ENCODE measurements at places on chromosomes 4 and X.
A peak's percentile ranks its signal among the peaks of the same experiment; 100 is the strongest.

DNA sequence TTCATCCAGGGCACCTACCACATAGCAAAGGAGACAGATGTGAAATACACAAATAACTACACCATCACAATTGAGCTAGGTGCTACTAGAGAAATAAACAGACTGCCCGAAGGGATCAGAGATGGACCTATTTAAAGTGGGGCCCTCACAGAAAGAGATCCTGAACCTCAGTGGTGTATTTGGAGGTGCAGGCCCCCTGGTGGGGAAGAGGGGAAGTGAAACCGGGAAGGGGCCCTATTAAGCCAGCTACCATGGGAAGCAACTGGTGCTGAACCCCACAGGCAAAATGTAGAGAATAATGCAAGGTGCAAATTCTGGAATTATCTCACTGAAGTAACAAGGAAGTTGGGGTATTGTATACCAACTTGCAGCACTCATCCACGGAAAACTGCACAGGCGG lies 78.6 kb upstream of the FAM9A start:
- DNase-seq: peak; percentile 29

- DNase-seq: no peak
Measured at GRCh38 chr4:140603286-140603685, 34.5 kb upstream of the UCP1 start.

DNA sequence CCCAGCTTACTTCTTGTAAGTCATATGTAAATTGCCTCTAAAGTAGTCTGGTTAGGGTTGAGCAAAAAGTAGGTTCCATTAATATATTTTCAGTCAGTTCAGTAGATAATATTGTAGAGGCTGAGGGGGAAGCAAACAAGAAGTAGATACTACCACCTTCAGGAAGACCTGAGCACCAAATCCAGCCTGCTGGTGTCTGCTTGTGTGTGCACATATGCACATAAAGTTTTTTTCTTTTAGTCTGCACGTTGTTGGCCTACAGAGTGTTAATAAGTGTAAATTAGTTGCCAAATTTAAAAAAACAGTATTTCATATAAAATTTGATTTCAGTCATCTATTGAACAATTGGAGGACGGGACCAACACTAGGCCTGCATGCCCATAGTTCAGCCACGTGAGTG lies 76.7 kb downstream of the CCKAR start:
- DNase-seq: no peak

DNA sequence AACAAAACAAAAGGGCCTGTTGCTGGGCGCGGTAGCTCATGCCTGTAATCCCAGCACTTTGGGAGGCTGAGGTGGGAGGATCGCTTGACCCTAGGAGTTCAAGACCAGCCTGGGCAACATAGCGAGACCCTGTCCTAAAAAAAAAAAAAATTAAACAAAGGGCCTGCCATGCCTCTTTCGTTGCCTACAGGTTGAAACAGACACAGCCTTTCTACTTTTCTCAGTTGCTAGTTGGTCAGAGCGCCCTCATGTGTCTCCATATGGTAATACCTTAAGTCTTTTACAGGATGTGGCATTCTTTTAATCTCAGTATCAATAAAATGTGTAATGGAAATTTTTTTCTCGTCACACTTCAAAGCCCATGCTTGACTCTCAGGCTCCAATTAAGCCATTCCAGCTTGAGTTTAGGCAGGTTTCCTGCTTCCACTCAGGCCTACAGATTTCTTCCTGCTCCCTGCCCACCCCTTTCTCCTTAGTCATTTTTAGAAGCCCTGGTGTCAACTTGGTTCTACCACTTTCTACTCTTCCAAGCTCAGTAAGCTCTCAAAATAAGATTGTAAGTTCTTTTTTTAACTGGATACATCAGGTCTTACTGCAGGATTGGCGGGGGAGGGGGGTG lies 4.6 kb upstream of the SOWAHD start:
- DNase-seq: peak; percentile 61

GRCh38 chr4:72846280-72847111 lies 223.0 kb downstream of the COX18 start:
- DNase-seq: no peak

- no peak for DNase-seq
Measured at GRCh38 chrX:131394384-131394783, 105.3 kb upstream of the IGSF1 start.

- no peak for DNase-seq
Measured at GRCh38 chr4:13471400-13471799, 12.7 kb downstream of the RAB28 start.

DNA sequence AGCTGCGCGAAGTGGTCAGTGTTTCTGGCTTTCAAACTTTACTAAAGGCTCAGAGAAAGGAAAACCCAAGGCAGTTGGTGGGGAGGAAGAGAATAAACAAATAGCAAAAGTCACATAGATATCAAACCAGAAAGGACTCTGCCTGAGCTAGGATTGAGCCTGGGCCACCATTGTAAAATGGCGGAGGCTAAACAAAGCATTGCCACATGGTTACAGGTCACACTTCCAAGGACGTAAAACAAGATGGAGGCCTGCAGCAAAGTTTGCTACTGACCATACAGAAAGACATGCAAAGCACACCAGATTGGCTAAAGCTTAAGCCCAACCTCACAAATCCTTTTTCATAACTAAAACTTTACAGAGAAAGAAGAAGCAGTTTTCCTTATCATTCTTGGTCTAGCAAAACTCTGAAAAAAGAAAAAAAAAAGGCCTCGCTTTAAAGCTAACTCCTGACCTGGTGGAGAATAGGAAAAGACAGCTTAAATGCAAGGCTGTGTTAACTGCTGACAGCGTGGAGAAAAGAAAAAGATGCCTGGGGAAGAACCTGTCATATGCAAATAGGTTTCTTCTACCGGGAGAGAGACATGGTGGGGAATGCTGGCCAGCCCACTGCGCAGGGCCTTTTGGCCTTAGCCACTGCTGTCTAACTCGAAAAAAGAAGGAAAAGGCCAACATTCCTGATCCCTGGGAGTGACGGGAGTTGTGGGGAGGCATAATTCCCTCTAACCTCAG lies 81.8 kb upstream of the SMARCA5 start:
- no peak for DNase-seq

DNA sequence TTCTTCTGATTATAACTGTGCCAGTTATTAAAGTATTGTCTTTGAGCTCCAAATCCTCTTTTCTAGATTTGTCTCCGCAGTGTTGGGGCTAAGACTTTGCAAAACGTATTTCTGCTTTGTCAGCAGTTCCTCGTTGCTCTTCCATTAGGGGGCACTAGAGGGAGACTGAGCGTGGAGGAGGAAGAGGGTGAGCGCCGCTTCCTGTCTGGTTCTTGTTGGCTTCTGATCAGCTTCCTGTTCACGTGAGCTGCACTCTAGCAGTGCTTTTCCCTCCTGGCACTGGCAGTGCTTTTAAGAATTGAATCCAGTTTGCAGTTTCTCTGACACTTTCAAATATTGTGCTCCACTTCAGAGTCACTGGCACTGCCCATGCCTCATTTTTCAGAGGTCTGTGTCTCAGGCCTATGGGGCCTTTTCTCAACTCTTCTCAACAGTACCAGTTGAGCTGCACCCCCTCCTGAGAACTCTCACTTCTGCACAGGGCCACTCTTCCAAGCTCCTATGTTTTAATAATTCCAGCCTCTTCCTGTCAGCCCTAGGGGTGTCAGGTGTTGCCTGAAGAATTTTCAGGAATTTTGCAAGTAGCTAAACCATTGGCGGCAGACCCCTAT lies 54.4 kb upstream of the LCORL start:
- peak; percentile 18 for DNase-seq

DNA sequence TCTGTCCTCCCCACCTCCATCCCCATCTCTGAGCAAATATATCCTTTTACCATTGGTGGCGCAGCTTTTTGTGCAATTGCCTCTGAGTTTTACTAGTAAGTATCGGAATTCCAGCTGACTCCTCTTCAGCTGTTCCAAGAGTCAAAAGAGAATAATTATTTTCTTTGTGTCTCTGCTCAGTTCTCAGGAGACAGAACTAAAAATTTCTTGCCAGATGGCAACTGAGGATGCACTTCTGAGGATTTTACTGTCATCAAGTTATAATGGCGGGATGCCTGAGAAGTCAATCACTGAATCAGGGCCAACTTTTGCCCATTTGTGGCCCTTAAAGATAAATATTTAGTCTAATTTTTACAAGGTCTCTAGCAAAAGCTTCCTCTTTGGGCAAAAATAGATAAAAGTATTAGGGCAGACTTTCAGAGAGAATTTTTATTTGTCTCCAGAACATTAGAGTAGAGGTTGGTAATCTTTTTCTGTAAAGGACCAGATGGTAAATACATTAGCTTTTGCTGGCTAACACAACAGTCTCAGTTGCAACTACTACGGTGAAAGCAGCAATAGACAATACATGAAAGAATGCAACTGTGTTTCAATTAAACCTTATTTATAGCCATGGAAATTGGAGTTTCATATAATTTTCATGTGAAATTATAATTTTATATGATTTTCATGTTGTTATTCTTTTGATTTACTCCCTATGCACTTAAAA lies 15.6 kb upstream of the ADGRA3 start:
- no peak for DNase-seq

GRCh38 chrX:118983513-118983912 lies 9.1 kb downstream of the LONRF3 start:
- no peak for DNase-seq

DNA sequence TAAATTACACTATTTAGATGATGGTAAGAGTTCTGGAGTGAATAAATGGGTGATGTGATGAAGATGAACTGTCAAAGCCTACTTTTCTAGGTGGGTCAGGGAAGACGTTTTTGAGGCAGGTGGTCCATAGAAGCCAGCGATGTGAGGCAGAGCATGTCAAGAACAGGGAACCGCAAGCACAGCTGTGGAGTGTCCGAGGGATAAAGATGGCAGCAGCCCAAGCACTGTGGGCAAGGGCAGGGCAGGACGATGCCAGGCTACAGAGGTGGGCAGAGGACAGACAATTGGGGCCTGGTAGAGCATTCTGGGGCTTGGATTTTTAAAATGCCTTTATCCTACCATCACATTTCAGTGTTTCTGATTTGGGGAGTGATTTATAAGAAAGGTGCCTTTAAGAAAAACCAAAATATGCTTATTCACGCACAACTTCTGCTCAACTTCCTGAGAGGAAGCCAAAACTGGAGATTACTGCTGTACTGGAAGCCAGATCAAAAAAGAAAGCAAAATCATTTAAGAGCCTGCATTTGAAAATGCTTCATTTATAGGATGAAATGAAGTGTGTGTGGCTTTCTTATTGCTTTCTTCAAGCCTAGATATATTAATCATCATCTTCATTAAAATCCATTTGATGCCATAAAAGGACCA lies 119.0 kb upstream of the WDR17 start:
- DNase-seq: peak; percentile 22

DNA sequence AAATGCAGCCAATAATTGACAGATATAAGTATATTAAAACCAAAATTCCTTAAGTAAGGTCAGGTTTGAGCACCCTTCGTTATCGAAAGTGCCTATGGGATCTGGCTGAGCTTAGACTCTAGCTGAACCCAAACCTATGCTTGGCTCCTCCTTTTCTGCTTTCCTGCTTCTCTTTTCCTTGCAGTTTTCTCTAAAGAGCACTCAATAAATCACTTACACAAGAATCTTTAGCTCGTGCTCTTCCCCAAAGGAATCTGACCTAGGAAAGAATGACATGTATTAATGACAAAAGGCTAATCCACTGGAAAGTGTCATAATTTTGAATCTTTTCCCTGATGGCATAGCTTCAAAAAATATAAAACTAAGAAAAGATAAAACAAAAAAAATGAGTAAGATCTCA lies 282.7 kb downstream of the DKK2 start:
- no peak for DNase-seq

DNA sequence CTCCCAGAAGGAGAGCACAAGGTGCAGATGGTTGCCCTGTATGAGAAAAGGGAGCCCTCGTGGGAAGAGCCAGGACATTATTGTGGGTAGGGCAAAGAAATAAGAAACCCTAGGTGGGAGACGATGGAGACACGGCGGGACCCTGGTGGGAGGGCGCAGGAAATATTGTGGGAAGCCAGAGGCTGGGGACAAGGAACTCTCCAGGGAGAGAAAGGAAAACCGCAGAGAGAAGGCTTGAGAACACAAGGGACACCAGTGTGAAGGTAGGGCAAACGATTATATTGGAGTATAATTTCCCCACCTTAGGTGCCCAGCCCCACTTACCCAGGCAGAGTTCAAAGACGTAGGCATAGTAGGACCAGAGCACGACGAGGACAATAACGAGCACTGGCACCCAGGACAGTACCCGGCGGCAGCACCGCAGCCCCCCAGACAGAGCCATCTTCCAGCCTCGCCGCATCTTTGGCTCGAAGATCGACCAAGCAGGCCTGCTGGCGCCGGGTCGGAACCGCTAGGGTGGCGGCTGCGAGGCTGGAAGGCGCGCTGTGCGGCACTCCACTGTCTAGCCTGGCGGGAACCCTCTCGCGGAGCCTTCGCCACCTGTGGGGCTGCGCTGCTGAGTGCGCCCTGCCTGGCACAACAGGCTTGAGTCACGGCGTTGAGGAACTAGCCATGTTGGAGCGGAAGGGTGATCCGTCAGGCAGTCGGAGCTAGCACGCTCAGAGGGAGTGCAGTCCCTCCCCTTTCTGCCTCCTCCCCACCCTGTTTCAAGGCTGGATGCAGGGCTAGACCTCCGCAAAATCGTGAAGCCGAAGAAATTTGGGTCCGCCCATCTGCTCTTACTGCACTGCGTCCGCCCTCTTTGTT lies at the start of gene ZDHHC15:
Gene ZDHHC15, minus strand, starts transcription at position 473 of the 867 bp plus-strand sequence. Its CDS starts 13 bp downstream, at position 460.
- DNase-seq: no peak

- DNase-seq: no peak
Measured at GRCh38 chr4:41294445-41295062, 37.8 kb downstream of the UCHL1 start.

GRCh38 chr4:131566026-131566425 lies 1583.1 kb upstream of the PCDH10 start:
- DNase-seq: no peak

GRCh38 chr4:108160741-108161352 lies 7.9 kb downstream of the LEF1 start:
- DNase-seq: no peak

DNA sequence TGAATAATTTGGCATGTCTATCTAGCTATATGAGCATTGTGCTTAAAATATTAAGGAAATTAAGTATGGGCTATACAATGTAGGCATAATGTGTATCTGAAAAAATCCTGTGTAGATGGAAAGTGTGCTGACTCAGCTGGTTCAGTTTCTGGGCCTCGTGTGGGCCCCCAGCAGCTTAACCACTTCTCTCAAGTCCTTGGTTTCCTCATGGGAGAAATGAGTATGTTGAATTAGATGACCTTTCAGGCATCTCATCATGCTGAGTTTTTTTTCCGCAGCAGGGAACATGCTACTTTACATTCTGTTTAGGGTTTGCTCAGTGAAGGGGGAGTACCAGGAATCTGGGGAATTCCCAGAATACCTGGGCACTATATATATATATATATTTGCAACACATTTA lies 30.5 kb downstream of the RHOH start:
- no peak for DNase-seq

DNA sequence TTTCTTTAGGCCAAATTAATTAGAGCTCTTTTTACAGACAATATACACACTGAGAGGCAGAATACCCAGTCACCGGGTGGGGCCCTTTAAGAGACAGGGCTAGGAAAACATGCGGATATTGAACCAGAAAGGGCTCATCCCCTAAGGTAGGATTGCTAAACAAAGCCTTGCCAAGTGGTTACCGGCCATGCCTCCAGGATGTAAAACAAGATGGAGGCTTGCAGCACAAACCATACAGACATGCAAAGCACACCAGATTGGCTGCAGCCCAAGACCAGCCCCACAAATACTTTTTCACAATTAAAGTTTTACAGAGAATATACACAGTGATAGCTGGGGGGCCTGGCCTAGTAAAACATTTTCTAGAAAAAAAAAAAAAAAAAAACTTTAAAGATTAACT lies 210.0 kb downstream of the KLHL4 start:
- DNase-seq: no peak

All from cardiac fibroblast (primary cell).